ENCODE measurements at places on chromosomes 7 and 10.

GRCh38 chr10:1535301-1535965 lies 201.9 kb downstream of the ADARB2 start:
- no peak for DNase-seq

- DNase-seq = no peak
These were observed 49.9 kb downstream of the TRIM24 start for GRCh38 chr7:138510003-138510402.

DNA sequence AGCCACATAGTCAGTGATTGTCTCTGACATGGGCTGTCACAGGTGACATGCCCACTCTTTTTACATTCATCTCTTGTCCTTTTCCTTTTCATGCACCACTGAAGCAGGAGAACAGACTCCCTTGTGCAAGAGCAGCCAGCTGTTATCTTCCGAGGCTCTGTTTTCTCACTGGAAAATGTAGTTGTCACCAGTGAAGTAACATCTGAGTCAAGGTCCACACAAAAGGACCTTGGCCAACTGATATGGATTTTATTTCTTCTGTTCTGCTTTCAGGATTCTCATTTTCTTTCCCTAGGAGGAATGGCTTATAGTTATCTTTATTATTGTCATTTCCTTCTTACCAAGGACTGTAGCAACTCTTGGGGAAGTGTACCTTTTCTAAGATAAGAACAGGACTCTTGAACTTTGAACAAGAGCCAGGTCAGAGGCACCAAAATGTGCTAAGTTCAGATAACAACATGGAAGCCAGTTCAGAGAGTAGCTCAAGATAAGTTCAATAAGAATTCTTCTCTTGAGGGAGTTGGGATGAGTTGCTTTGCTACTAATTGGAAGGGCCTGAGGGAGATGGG lies 22.7 kb downstream of the AVPI1 start:
- DNase-seq = no peak

DNA sequence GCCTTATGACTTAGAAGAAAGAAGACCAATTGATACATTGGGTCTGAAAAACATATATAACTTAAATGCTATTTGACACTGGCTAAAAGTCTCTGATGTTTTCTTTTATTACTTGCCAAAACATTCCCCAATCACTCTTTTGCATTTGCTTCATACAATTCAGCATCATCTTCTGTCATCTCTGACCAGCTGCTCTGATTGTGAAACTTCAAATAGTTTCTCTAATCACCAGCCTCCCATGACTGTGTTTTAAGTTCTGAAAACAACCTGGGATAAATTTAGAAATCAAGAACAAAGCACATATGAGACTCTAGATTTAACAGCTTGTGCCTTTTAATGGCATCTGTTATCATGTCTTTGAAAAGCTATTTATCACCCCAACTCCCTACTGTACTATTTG lies 208.4 kb upstream of the KCND2 start:
- DNase-seq = no peak

DNA sequence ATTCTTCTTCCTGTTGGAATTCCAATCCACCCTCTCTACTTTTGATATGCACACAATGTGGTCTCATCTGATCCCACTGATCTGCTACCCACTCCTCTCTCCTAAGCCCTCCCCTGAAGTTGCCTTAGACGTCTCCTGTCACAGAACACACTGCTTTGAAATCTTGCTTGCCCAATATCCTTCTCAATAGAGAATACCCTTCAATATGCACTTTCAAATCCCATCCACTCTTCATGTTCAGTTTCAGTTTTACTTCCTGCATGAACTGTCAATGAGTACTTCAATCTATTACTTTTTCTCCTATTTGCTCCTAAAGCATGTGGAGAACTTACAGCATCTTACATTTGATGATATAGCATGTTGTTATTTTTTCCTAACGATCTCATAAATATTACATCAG lies 93.5 kb downstream of the UPF2 start:
- no peak for DNase-seq

DNA sequence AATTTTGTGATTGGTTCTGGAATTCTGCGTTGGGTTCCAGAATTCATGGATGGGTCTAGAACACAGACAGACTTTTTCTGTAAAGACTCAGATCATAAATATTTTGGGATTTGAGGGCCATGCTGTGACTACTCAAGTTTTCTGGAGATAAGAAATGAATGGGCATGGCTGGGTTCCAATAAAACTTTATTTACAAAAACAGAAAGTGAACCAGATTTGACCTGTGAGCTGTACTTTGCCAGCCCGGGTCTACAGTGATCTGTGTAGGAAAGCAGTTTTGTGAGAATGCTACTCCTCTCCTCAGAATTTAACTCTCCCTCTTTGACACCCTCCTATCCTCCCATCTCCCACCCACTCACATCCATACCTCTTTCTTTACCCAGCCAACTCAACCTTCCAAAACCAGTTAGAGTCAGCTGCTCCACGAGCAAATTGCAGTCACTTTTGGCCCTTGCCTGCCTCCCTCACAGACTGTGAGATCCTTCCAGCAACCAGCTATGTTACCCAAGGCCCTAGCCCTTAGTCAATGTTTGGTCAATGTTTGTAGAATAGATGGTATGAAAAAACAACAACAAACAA lies 312.8 kb upstream of the ZMIZ1 start:
- no peak for DNase-seq

GRCh38 chr7:45617166-45617565 lies 43.0 kb downstream of the ADCY1 start:
- no peak for DNase-seq

GRCh38 chr10:105413997-105414396 lies 772.9 kb downstream of the SORCS3 start:
- no peak for DNase-seq

DNA sequence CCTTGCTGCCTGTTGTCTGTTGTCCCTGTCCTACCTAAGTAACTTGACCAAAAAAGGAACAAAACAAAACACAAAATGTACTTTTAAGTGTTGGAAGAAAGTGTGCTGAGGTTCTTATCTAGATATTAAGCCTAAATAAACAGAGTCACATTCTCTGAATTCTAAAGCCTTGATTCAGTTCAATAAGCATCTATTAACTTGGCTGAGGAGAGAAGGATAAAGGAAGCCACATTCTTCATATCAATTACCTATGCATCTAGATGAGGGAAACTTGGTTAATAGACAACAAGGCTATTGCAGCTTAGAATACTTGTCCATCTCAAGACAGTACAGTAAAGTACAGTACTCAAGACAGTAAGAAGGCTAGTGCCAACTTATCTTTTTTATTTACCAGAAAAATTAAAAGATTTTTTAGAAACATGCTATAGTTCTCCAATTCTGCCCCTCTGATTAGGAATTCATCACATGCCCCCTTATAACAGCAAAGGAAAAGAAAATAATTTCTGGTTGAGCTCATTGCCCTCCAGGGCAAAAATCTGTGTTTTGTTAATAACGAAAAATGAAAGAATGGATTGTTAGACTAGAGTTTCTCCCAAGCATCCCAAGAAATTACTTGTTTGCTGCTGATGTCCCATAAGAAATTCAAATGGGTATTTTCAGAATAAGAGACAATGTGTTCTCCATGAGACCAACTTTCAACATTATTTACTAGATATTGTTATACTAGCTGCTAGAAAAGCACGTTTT lies 546.5 kb upstream of the SEMA3D start:
- no peak for DNase-seq

GRCh38 chr10:129192344-129193128 lies 274.5 kb upstream of the MGMT start:
- no peak for DNase-seq

DNA sequence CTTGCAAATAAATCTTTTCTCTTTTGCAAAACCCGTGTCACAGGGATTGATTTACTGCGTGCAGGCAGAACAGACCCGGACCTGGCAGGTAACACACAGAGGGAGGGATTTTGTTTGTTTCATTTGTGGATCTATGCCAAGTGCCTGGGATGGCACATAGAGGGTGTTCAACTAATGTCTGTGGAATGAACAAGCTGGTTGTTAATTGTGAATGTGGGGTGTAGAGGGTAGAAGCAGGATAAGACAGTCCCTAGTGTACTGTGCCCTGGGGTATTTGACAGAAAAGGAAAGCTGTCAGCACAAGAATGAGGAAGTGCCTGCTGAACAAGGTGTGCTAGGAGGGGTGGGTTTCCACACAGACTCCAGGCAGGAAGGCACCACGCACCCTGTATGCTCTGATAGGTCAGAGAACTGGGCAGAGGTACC lies 331.8 kb downstream of the CALN1 start:
- no peak for DNase-seq

DNA sequence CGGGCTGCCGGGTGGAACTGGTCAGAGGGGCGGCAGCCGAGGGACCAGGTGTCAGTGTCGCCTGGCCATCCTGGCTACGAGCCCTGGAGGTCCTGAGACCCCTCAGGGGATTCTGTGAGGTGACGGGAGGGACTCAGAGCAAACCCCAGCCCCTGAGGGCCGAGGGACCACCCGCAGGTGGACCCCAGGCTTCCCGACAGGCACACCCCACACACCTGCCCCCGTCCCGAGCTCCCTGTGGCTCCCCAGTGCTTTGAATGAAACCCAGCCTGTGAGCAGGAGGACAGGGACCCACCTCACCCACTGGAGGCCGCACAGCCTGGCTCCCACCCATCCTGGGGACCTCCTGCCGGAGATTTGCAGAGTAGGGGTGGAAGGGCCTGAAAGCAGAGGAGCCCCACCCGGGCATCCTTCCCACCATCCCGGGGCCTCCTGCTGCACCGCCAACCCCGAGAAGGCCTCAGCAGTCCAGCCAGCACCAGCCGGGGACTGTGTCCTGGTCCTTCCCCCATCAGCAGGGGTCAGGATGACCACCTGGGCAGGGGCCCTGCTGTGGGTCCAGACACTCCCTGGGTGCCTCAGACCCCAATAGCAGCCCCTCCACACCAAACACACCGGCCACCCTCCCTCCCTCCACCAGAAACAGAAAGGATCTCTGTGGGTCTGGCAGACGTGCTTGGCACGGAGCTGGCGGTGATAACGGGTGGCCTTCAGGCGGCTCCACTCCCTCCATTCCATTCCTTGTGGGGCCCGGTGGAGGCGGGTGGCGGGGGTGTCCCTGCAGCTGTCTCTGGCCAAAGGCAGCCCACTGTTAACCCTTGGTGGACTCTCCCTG lies 13.9 kb downstream of the VENTX start:
- DNase-seq = no peak

DNA sequence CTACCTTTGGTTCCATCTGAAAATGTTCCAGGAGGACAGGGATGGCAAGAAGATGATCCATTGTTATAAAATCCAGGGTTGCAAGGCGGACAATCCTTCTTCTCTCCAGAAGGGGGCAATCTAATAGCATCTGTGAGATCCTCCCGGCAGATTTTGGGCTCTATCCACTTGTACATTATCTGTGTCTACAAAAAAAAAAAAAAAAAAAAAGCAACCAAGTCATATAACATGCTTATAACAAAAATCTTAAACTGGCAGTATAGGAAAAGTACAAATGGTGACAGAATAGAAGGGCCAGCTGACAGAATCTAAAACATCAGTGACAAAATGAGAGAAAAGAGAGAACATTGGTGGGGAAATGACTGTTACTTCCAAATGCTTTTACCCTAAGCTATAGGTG lies 132.7 kb downstream of the ELAPOR2 start:
- peak; percentile 31 for DNase-seq

Data from DMS 273 treated with DMSO at 0.1 percent for 48 hours (cell line).